Stimulated activated CD4-positive, alpha-beta T cell treated with anti-CD3 and anti-CD28 coated beads, Interleukin-15, amount 100 ng/mL, for 24 hours (primary cell): ENCODE measurements at places on chromosomes 5 and 9.
A peak's percentile ranks its signal among the peaks of the same experiment; 100 is the strongest.

- DNase-seq = no peak
Observed at GRCh38 chr9:112787978-112788377, 37.4 kb downstream of the SNX30 start.

DNA sequence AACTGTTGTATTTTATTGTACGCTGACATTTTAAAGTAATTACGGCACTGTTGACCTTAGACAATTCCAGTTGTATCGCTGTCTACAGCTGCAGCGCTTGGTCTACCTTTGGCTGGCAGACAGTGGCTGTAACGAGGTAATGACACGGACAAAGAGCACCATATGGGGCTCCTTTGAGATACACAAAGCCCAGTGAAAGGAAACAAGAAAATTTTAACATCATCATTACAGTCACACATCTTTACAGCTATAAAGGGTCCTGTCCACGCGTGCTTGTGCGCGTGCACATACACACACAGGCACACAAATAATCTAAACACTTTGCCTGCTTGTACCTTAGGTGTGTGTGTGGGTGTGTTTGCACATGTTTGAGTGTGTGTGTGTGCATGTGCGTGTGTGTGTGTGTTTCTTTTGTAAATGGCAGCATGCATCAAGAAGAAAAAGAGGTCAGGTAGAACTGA lies 946.0 kb downstream of the NR2F1-AS1 start:
- DNase-seq = no peak

GRCh38 chr9:36007316-36007708 lies 29.4 kb upstream of the RECK start:
- DNase-seq = no peak

- no peak for DNase-seq
Observed at GRCh38 chr5:142552107-142552506, 133.8 kb downstream of the FGF1 start.

GRCh38 chr9:6008169-6008979 lies 7.0 kb downstream of the RANBP6 start:
- peak; percentile 94 for DNase-seq

GRCh38 chr9:19048966-19049916 lies at the start of gene RRAGA:
RRAGA (plus strand) TSS chr9:19049427; CDS start chr9:19049660, 233 bp downstream.
- peak; percentile 94 for DNase-seq

DNA sequence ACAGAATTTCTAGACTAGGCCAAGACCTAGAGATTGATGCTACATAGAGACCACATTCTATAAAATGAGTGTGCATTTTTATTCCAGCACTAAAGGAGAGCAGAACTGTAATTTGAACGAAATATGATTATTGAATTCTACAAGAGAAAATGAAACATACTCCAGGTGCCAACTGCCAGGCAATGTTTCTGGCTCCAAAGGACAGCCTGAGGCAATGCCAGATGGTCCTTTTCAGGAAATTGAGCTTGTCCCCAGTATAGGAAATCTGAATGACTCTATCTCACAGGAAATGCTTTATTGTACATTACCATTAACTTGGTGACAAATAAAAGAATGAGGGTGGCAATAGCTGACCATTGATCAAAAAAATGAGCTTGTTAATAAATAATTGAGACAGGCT lies 28.8 kb upstream of the RASGRF2 start:
- no peak for DNase-seq

DNA sequence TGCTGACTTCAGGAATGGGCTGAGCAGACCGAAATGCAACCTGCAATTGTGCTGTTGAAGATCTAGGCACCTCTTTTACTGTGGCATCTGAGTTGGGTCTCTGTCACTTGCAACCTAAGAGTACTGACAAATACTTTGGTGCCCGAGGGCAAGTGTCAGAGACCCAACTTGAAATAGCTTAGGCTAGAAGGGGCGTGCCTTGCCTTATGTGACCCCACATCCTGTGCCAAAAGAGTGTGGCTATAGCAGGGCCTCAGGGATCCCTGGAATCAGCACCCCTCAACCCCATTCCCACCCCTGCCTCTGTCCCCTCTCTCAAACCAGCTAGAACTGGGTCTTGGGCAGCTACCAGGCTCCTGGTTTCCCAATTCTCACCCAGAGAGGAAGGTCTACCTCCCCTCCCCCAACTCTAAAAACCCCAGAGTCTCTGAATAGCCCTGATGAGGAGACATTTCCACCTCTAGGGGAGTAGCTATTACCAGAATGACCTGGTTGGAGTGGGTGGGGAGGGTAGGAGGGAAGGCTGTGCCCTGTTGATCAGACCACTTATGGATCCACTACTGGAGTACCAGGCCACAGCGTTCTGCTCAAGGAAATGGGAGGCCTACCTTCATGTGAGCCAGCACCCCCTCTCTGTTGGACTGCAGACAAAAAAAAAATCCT lies 17.5 kb downstream of the RAI14 start:
- no peak for DNase-seq

DNA sequence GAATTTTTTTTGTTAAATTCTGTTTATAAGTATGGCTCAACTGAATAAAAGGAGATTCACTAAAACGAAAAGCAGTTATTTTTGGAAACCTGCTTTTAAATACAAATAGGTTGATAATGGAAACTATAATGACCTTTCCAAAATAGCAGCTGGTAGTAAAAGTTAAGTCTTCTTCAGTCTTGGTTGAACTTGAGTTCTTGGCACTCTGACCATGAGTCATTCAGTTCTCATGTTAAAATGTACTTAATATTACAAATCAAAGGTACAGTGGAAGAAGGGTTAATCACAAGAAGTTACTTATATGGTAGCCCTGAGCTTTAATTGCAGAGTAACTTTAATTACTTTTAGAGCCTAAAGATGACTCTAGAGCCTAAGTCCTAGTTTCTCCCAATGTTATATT lies 62.1 kb downstream of the KLF9 start:
- DNase-seq = no peak

DNA sequence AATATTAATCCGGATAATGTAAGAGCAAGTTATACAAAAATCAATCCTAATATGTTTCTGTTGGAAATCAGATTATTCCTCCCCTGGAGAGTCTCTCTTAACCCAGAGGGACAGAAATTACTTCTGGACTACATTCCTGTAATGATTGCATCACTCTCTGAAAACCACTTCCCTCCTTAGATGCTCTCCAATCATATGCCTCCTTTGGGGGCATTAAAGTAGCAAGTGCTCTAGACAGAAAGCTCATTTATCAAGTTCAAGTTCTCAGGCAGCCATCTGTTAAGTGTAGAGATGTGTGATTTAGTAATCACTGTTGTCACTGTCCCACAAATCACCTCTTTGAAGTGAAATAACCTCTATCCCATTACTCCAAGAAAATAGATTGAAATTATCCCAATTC lies 247.1 kb downstream of the SLCO4C1 start:
- no peak for DNase-seq
